ENCODE measurements at places on chromosomes 2 and 18.
A peak's percentile ranks its signal among the peaks of the same experiment; 100 is the strongest.

DNA sequence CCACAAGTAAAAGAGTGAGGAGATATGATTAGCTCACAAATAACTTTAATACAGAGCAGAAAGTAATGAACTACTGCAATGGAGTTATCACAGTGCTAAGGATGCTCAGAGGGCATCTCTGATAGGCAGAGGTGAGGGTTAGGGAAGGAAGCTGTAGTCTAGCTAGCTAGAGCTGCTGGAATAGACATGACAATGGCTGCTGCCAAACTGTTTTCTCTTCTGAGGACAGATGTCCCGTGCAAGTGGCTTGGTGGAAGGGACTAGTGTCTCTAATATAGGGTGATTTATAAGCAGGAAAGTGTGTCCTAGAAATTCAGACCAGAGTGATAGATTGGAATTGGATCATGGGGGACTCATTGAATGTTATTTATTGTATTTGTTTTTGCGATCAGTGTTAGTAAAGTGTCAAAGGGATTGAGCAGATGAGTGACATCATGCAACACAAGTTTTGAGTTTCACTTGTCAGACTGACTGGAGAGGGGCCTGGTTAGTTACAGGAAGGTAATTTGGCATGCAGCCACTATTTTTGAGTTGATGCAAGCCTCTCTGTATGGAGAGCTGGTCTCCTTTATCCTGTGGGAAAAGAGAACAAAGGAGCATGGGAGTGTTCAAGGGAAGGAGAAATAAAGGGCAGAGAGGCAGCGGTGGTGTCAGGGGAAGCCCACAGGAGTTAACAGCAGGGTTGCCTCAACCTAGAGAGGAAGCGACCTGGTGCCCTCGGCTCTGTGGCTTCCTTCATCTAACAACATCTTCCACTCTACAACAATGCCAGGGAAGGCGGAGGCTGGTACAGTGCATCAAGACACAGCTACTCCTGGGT lies 1.9 kb downstream of the CTLA4 start:
- DNase-seq: no peak

DNA sequence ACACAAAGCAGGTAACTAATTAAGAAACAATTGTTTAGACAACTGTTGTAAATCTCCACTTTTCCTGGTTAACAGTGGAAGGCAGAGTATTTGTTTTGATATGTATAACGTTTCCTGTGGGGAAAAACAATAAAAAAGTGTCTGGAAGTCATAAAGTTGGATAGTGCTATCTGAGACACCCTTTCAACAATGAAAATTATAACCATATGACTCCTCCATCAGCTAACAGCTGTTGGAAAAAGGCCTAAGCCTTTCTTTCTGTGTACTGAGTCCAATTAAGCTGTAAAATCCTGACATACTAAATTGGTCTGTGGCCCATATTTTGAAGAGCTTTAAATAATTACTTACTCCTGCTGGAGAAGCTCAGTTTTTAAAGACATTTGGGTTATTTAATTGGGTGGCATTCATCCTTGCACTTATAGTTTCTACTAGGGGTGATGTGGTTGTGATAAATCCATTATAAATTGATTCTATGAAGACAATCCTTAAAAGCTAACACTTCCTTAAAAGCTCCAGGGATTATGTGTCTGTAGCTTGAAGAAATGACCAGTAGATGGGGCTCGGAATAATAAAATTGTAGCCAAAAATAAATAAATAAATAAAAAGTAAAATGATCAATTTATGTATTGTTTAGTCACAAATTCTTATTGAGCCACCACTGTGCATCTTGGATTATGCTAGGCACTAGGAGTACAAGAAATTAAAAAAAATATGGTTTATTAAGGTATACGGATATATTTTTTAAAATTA lies 698.1 kb upstream of the NXPH2 start:
- peak; percentile 94 for DNase-seq

- DNase-seq: no peak
Measured at GRCh38 chr2:52597346-52597745, 1170.3 kb upstream of the CHAC2 start.

GRCh38 chr2:207035875-207036274 lies 96.6 kb downstream of the CPO start:
- DNase-seq: peak; percentile 41

DNA sequence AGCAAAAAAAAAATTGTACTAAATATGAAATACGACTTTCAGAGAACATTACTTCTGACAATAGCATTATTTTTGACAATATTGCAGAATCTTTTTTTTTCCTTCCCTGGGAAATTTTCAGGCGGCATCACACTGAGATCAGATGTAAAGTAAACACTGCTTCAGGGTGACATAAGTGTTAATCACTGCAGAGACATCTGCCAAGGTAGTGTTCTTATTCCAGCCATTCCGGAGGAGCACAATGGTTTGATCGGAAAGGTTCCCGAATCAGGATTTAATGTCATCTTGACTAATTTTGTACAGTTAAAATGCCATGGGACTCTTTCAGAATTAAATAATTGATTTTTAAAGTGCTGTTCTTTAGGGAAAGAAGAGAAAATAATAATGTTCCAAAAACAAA lies 56.7 kb upstream of the ZNF236 start:
- DNase-seq: no peak

- no peak for DNase-seq
Measured at GRCh38 chr18:22827216-22827615, 105.9 kb upstream of the RBBP8 start.

- no peak for DNase-seq
Measured at GRCh38 chr2:196453613-196454047, 185.9 kb upstream of the CCDC150 start.
